ENCODE measurements at places on chromosomes 4 and X. TPM values are rescaled to one million over a fixed set of nuclear protein-coding genes. Genes with fewer than 3 reads are reported as not detected.

The WDR19 gene
- polyA plus RNA-seq: 26.1 TPM

The GRID2 gene
- polyA plus RNA-seq: not detected

The RASSF6 gene
- polyA plus RNA-seq: 3.8 TPM

The MOSPD2 gene
- polyA plus RNA-seq: 8.5 TPM

The TSPAN7 gene
- polyA plus RNA-seq: 13.4 TPM

The TMEM154 gene
- polyA plus RNA-seq: 0.12 TPM

The CXCL1 gene
- polyA plus RNA-seq: 4.4 TPM

The SSX1 gene
- not detected for polyA plus RNA-seq

The AIFM1 gene
- polyA plus RNA-seq: 19.6 TPM

The KDM5C gene
- 21.9 TPM for polyA plus RNA-seq

The TNMD gene
- 0.26 TPM for polyA plus RNA-seq

The GPR34 gene
- 8.5 TPM for polyA plus RNA-seq

The CT55 gene
- not detected for polyA plus RNA-seq

The GNRHR gene
- not detected for polyA plus RNA-seq

The AWAT2 gene
- polyA plus RNA-seq: not detected

The CFAP99 gene
- polyA plus RNA-seq: 0.09 TPM

The ADGRG4 gene
- under 0.01 TPM for polyA plus RNA-seq

The MFAP3L gene
- polyA plus RNA-seq: 0.82 TPM

The PLXNB3 gene
- polyA plus RNA-seq: 8.3 TPM

The MAGED4B gene
- polyA plus RNA-seq: 2.2 TPM

The HHIP gene
- polyA plus RNA-seq: 0.90 TPM

The AMBN gene
- polyA plus RNA-seq: not detected

The FAM236B gene
- not detected for polyA plus RNA-seq

The LANCL3 gene
- 0.09 TPM for polyA plus RNA-seq

The MXD4 gene
- 53.5 TPM for polyA plus RNA-seq

The DDIT4L gene
- polyA plus RNA-seq: 2.7 TPM

The TMEM31 gene
- not detected for polyA plus RNA-seq

The NAP1L3 gene
- 0.34 TPM for polyA plus RNA-seq

The LRIT3 gene
- not detected for polyA plus RNA-seq

The SH3RF1 gene
- polyA plus RNA-seq: 8.1 TPM

The SLC10A4 gene
- not detected for polyA plus RNA-seq

The POU3F4 gene
- polyA plus RNA-seq: not detected

The GALNTL6 gene
- polyA plus RNA-seq: 0.01 TPM

The GRIA3 gene
- polyA plus RNA-seq: 0.77 TPM

The GSX2 gene
- polyA plus RNA-seq: not detected

The HAUS7 gene
- 54.8 TPM for polyA plus RNA-seq

The RTL5 gene
- 3.7 TPM for polyA plus RNA-seq

The CTAG1B gene
- polyA plus RNA-seq: 0.59 TPM

The SLC49A3 gene
- polyA plus RNA-seq: 14.6 TPM

The GABRA4 gene
- polyA plus RNA-seq: not detected

The BBS12 gene
- polyA plus RNA-seq: 1.1 TPM

The CDKL5 gene
- 0.97 TPM for polyA plus RNA-seq

The SPANXA2 gene
- polyA plus RNA-seq: not detected

The NR3C2 gene
- polyA plus RNA-seq: 3.7 TPM

The DUSP21 gene
- not detected for polyA plus RNA-seq
